ENCODE measurements at places on chromosomes 2 and 18.
A peak's percentile ranks its signal among the peaks of the same experiment; 100 is the strongest.

GRCh38 chr18:23563377-23564043 is 22.8 kb downstream of the NPC1 start:
- peak; percentile 70 for DNase-seq

GRCh38 chr2:131056932-131057287 is 36.4 kb downstream of the FAM168B start:
- no peak for DNase-seq

DNA sequence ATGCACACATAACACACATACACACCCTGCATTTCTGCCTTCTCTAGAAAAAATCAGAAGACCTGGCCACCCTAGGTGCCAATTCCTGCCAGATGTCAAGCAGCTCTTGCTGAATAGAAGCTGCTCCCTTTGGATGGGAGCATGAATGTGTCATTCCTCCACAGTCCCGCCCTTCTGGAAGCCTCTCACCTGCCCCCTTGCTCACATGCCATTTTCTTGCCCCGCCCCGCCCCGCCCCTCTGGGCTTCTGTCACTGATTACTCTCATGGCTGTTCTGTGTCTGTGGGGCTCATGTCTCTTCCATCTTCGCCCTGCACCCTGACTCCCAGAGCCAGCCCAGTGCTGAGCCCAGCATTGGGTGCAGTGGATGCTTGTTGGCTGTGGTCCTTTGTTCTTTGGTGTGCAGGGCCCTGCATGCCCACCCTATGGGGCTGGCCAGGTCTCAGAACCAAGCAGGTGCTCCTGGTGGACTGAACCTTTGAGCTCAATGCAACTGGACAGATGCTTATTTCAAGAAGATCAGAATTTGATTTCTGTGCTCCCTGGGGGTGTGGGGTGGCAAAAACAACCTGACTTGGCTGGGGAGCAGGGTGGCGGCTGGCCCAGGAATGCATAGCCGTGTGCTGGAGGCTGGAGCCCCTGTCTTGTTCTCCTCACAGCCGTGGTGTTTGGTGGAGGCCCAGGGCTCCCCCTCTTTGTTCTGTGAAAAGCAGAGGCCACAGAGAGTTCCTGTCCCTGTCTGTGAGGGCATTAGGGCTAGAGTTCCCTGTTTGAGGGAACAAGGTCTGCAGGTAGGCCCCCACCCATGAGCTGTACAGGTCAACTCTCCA is 140.6 kb upstream of the GLI2 start:
- DNase-seq = peak; percentile 74

DNA sequence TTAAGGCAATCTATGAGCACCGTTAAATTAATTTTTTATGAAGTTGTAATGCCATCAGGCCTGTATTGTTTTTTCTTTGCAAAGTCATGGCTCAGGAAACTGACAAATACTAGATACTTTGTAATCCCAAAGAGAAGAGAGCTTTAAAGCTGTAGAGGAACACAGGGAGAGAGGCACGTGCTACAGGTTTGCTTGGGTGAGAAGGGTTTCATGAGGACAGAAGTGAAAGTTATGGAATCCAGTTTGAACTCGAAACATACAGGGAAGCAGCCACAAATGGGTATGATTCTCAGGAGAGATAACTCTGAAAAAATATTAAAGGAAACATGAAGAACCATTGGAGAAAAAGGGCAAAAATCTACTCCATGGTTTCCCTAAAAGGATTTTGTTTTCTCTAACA is 49.8 kb downstream of the CYB5A start:
- no peak for DNase-seq

DNA sequence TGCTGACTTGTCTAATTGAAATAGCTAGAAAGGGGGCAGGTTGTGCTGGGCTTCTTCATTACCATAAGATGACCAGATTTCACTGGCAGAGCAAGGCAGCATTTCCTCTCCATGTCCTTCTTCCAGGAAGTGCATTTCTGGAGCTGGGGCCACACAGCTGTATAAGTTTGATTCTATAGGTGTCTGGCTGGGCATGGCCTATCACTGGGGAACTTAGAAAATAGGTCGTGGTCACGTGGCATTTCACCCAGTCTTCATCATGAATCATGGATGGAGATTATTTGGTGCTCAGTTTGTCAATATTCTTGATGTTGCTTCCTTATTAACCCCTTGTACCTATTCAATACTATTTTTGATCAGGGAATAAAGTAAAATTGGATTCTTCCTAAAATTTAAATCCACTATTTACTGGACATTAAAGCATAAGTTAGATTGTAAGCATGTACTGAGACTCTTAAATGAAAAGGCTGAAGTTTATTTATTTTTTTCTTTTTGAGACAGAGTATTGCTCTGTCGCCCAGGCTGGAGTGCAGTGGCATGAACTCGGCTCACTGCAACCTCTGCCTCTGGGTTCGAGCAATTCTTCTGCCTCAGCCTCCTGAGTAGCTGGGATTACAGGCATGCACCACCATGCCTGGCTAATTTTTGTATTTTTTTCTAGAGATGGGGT is 49.5 kb upstream of the TMEM87B start:
- peak; percentile 13 for DNase-seq

DNA sequence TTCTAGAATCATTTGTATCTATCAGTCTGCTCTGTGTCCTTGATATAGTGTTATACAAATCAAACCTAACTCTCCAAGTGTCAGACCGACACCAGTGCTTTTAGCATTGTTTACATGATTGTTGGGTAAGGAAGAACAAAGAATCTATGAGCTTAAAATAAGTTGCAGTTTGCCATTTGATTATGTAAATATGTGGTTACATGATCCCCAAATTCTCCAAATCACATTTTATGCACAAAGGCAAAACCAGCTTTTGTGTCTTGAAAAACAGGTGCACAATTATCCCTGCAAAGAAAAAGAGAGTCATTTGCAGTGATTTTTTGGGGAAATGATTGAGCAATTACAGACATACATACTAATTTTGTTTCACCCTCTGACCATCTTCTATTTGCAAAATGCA is 652.6 kb upstream of the CHAC2 start:
- DNase-seq = no peak

Data from bronchial epithelial cell (primary cell).